ENCODE measurements at places on chromosomes 4 and X. TPM values are rescaled to one million over a fixed set of nuclear protein-coding genes. Genes with fewer than 3 reads are reported as not detected.

Gene PCYT1B
- total RNA-seq = not detected

Gene HPF1
- total RNA-seq = 17.4 TPM

Gene C1QTNF7
- total RNA-seq = not detected

Gene PDE5A
- total RNA-seq = 0.34 TPM

Gene DCHS2
- total RNA-seq = not detected

Gene TLR1
- 0.32 TPM for total RNA-seq

Gene GYPE
- not detected for total RNA-seq

Gene SEL1L3
- 27.2 TPM for total RNA-seq

Gene F11
- not detected for total RNA-seq

Gene SPANXN3
- total RNA-seq = not detected

Gene F8A2
- not detected for total RNA-seq

Gene FRG2
- total RNA-seq = not detected

Gene SCRG1
- total RNA-seq = not detected

Gene HMX1
- 0.16 TPM for total RNA-seq

Gene GAGE12J
- total RNA-seq = not detected

Gene IL1RAPL2
- not detected for total RNA-seq

Gene FAT1
- 153 TPM for total RNA-seq

Gene GLRB
- 1.2 TPM for total RNA-seq

Gene UGT2B15
- total RNA-seq = not detected

Gene MAPK10
- 0.61 TPM for total RNA-seq

Gene ASB9
- 19.7 TPM for total RNA-seq

Gene DRD5
- not detected for total RNA-seq

Gene ARHGAP24
- 3.9 TPM for total RNA-seq

Gene TAF7L
- total RNA-seq = not detected

Gene CFAP99
- total RNA-seq = not detected

Gene SOD3
- total RNA-seq = not detected

Gene FAM120C
- total RNA-seq = 5.0 TPM

Gene PRRG1
- total RNA-seq = 7.5 TPM

Gene UGT2B11
- total RNA-seq = not detected

Gene ERCC6L
- 11.4 TPM for total RNA-seq

Gene NR3C2
- not detected for total RNA-seq

Gene HSD17B13
- 0.07 TPM for total RNA-seq

Gene SLC6A14
- not detected for total RNA-seq

Gene MSANTD1
- total RNA-seq = not detected

Gene SMIM14
- total RNA-seq = 15.9 TPM

Gene ARMCX1
- total RNA-seq = 0.51 TPM

Gene SPATA4
- total RNA-seq = 0.22 TPM

Gene SERTM2
- total RNA-seq = not detected

Gene HPSE
- 1.3 TPM for total RNA-seq

Gene TRAM1L1
- total RNA-seq = 0.66 TPM

Gene NLGN4X
- not detected for total RNA-seq

Gene GCNA
- 1.5 TPM for total RNA-seq

Gene TLR10
- 0.06 TPM for total RNA-seq

Gene IL13RA2
- total RNA-seq = not detected

Gene TCEAL6
- total RNA-seq = not detected

Gene MAMLD1
- 6.8 TPM for total RNA-seq

Gene ATOH1
- total RNA-seq = not detected

Gene ITGB1BP2
- total RNA-seq = 0.93 TPM

Gene TCEAL3
- total RNA-seq = 21.2 TPM

Gene STPG2
- total RNA-seq = not detected

Gene KLF8
- not detected for total RNA-seq

Gene CPE
- total RNA-seq = 1.1 TPM

Gene CLCN4
- 3.6 TPM for total RNA-seq

All from A549 treated with ZK216348 at 1 μM for 4 hours (cell line).